Stimulated activated CD4-positive, alpha-beta T cell treated with anti-CD3 and anti-CD28 coated beads, Interleukin-1b, Interleukin-23, amount 100 ng/mL, for 1 hour (primary cell): ENCODE measurements at places on chromosomes 12 and 14.

GRCh38 chr12:46832130-46832704 lies 6.4 kb upstream of the SLC38A4 start:
- no peak for DNase-seq

DNA sequence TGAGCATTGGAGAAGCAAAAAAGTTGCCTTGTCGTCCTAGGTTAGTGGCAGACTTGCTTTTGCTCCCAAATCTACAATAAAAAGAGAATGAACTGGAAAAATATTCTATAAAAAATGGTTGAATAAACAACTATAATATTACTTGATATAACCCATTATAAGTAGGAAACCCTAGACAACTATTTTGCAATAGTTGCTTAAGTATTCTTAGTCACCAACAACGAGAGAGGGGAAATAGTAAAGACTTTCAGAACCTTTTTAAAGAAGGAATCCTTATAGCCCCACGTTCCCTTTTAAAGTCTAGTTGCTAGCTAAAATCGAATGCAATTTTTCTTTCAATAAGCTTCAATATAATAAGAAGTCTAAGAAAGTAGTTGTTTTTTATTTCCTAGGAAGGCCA lies 17.5 kb downstream of the AQP6 start:
- no peak for DNase-seq

- no peak for DNase-seq
These were observed 58.9 kb downstream of the FBXO34 start for GRCh38 chr14:55329999-55330710.

- DNase-seq, result no peak
These were observed 7.6 kb upstream of the ORAI1 start for GRCh38 chr12:121618659-121619233.

GRCh38 chr14:50768680-50769079 lies 62.3 kb downstream of the NIN start:
- DNase-seq, result no peak

GRCh38 chr12:66602483-66603143 lies 76.3 kb downstream of the GRIP1 start:
- DNase-seq, result no peak
